ENCODE measurements at places on chromosomes 7 and 10.

DNA sequence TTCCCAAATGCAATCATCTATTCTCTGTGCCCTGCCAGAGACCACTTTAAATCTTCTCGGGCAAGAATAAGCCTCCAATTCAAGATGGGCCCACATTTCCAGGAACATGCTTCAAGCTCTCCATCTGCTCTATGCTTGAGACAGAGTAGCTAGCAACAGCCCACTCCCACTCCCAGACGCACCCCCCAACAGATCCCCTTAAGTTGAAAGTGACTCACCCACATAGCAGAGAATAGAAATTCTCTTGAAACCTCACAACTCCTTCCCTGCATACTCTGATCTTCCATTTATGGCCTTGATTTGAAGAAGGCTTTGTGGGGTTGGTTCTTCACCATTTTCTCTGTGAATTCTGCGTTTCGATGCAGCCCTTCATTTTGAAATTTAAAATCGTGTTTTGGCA is 604.0 kb downstream of the INHBA start:
- no peak for DNase-seq

- DNase-seq = no peak
Measured at GRCh38 chr10:112336556-112337201, 37.2 kb upstream of the ACSL5 start.

DNA sequence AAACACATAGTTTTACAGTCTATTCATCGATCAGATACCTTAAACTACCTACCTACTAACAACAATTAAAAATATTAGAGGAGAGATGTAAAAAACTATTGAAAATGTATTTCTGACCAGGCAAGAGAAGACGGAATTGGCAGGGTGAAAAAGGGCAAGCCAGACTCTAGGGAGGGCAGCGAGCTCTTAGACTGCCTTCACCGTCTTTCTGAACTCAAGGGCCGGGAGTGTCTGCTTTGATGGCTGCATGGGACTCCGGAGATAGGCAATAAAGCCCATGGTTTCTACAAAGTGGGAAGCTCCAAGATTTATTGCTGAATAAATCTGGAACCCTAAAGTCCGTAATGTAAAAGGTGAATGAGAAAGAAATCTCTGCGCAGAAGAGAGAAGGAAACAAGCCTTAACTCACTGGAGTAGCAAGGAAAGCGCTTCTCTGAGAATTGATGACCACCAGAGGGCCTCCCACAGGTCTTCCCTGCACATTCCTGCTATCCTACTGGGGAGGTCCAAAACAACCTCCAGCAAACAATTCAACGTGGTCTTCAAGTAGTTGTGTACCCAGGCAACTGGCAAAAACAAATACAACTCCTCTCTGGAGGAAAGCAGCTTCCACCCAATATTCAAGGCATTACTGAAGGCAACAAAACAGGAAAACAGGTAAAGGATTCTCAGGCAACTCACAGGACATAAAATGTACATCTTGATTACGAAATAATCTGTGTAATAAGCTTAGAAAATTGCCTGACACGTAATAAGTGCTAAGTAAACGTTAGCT is 181.3 kb downstream of the SDK1 start:
- no peak for DNase-seq

DNA sequence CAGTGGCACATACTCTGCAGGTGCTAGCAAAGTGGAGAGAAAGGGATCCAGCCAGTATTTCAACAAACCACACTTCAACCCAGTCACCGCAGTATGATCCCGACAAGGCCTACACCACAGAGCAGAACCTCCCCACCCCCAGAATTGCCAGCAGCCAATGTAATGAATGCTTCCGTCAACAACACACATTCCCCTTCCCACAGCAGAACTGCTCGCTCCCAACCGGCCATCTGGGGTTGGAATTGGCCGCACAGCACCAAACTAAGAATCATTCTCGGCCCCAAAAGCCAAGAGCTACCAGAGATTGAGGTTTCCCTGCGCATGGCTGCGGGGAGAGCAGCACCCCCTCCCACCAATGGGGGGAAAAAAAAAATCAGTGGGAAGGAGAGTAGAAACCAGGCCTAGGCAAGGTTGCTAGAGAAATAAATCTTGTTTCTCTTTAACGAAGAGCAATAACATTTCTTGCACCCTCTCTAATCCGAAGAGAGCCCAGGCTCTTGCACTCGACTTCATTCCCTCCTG is 1.1 kb downstream of the WASL start:
- DNase-seq = no peak

- DNase-seq = no peak
Measured at GRCh38 chr10:29688230-29688661, 53.5 kb upstream of the SVIL start.

- no peak for DNase-seq
Measured at GRCh38 chr10:6242089-6242488, 39.4 kb downstream of the PFKFB3 start.

DNA sequence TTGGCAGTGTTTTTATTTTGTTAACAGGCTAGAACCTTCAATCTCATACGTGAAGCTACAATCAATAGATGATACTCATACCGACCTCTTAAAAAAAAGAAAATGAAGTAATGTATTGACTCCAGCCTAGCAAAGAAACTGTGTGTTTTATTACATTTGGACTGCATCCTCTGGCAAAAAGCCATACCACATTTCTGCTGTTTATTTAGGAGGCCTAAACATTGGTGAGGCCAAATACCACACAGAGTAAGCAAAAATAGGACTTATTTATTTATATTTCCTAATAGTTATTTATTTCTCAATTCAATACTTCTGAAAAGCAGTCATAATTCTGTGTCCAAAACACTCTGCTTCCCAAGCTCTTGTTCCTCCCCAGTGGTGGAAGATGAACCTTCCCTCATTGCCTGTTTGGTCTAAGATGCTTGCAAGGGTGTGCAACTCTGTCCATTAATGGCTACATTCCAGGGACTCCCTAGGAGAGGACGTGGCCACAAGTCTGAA is 398.8 kb upstream of the KLF6 start:
- DNase-seq = no peak

DNA sequence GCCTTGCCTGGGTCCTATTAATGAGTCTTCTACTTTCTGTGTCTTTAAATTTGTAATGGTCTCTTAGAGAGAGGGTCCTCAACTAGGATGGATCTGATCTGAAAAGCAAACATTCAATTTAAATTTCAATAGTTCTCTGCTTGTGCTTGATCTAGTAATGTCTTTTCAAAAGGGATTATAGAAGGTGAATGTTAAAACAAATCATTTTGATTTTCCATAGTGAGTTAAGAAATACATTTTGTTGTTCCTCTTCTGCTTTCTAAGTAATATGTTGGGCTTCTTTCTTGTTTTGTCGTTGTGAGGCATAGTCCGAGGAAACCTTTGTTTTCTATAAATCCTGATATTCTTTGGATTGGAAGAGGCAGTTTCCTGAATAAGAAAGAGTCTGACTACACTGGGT is 18.8 kb downstream of the NRF1 start:
- DNase-seq = no peak

DNA sequence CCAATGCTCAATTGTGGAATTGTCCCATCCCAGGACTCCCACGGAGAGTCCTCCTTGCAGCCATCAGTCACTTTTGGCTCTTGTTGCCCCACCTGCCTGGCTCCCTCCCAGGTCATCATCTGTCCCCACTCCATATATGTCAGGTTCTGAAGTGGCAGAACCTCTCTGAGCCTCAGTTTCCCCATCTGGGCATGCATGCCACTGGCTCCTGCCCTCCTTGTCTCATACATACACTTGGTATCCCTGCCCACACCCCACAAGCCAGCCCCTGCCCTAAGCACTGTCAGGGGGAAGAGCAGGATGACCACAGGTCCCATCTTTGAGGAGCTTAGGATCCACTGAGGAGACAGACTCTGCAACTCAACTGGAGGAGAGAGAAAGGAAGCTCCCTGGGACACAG is 156.9 kb downstream of the GRID1 start:
- no peak for DNase-seq

- no peak for DNase-seq
Measured at GRCh38 chr7:6171532-6172223, 100.7 kb downstream of the CYTH3 start.

- DNase-seq = no peak
Measured at GRCh38 chr7:142714375-142714774, 34.9 kb upstream of the PRSS1 start.

DNA sequence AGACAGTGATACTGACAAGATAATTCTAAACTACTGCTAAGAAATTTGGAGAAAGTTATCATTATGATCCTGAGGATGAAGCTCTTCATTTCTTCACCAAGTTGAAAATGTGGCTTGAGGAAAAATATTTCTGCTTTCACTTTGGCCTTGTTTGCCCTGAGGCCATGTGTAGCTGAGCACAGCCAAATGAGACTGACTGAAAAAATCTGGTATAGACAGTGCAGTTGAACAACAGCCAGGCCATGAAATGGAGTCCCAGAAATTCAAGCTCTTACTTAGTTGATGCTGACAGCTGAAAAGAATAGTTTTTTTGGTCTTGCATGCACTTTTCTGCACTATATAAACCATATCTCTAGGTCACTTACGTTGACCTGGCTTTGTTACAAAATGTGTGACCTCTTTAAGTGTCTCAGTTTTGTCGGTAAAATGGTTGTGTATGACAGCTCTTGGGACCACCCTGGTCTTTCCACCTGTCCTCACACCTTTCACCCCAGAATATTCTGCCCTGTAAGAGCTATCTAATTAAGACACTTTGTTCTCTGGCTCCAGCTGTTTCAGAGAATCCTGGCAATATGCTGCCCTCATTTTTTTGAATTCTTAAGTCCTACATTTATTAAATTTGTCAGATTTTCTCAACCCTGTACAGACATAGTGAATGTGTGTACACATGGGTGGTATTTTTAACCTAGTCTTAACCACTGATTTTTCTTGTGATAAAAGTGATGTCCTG is 91.3 kb downstream of the CD36 start:
- DNase-seq = no peak

DNA sequence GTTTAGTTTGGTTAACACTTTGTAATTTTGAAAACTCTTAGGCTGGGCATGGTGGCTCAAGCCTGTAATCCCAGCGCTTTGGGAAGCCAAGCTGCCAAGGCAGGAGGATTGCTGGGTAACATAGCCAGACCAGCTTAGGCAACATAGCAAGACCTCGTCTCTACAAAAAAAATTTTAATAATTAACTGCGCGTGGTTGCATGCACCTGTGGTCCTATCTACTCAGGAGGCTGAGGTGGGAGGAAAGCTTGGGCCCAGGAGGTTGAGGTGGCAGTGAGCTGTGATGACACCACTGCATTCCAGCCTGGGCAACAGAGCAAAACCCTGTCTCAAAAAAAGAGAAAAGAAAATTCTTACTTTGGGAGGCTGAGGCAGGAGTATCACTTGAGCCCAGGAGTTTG is 18.2 kb downstream of the MYOZ1 start:
- no peak for DNase-seq

DNA sequence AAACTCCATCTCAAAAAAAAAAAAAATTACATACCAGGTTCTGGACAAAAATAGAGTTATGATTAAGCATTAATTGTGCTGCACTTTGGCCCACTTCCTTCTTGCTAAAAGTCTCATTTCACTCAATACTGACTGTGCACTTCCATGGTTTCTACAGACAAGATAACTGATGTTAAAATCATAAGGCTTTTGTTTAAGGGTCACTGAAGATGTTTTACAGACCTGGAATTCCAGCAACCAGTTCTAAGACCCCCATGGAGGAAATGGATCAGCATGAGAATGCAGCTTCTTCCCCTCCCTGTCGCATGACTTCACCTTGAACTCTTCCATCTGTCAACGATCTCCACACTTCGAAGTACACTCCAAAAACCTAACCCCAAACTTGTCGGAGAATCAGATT is 1191.8 kb upstream of the AUTS2 start:
- DNase-seq = no peak

GRCh38 chr7:22732556-22733126 is 5.6 kb downstream of the IL6 start:
- DNase-seq = no peak

DNA sequence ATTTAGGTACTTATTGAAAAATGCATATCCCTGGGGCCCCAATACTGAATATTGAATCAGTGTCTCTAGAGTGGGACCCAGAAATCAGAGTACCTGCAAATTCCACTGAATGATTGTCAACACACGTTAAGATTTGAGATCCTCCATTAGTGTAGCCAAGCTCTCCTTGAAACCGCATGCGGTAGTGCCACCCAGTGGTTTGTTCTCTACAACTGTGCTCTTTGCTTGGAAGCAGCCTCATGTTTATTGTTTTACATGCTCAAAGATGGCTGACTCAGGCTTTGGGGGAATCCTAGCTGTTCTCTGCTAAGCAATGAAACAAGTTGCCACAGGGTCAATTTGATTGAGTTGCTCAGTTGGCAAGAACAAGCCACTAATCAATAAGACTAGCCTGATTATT is 340.2 kb upstream of the CELF2 start:
- DNase-seq = peak; percentile 26

- no peak for DNase-seq
Measured at GRCh38 chr10:130394832-130395231, 258.6 kb downstream of the GLRX3 start.

GRCh38 chr10:34612446-34612845 is 202.7 kb downstream of the PARD3 start:
- DNase-seq = no peak

GRCh38 chr10:51297438-51297837 is 223.2 kb downstream of the PRKG1 start:
- DNase-seq = peak; percentile 3

DNA sequence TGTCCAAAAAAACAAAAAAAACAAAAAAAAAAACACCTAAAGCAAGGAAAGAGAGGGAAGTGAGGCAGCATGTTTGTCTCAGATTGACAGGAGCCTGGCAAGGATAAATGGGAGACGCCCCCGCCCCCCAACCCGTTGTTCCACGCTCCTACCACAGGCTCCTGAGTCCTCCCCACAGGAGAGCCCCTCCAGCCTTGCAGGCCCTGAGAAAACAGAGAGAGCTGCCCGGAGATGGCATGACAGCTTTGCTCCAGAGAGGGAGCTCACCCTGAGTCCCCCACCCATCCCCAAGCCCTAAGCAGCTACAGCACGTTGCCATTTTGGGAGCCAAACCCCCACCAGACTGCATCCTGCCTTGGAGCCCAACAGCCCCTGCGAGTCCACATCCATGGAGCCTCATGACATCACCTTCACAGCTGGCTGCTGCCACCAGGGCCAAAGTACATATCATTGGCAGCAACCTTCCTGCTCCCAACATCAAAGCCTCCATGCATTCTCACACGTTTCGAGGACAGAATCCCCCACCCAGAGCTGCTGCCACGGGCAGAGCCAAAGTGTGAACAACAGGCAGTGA is 1283.3 kb downstream of the TYW1 start:
- no peak for DNase-seq

- no peak for DNase-seq
Measured at GRCh38 chr7:25353196-25353595, 124.9 kb upstream of the NPVF start.
